ENCODE measurements at places on chromosomes 4 and X.

DNA sequence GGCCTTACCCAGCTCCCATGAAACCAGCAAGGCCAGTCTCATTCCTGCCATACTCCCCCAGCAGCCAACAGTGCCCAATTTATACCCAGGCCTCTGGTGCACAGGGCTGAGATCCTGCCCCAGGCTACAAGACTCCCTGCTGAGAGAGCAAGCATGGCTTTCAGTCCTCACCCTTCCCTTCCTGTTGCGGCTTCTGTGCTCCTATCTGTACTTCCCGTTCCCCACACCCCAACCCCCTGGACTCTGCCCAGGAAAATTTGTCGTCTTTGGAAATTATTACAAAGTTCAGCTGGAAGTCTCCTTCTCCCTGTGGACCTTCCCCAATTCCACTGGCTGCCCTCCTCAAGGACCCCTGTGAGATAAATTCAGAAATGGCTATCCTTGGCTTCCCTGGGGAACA, 84.1 kb upstream of the GK2 start:
- no peak for DNase-seq

DNA sequence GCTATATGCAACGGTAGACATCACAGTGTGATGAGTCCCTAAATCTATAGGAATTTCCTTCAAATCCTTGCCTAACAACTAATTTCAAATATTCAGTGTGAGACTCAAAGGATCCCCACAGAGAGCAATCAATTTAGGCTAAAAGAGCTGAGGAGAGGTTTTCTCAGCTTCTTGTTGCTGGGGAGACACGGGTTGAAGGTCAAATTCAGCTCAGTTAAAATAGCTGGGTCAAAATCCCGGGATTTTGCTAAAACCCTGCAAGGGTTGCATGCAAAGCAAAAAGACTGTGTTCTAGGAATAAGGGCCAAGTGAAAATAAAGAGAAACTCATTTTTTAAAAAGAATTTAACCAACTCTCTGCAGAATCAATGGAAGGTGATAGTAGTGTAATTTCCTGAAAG, 1073.4 kb downstream of the NLGN4X start:
- DNase-seq, result no peak

GRCh38 chrX:3811331-3812311, 98.2 kb upstream of the PRKX start:
- no peak for DNase-seq

DNA sequence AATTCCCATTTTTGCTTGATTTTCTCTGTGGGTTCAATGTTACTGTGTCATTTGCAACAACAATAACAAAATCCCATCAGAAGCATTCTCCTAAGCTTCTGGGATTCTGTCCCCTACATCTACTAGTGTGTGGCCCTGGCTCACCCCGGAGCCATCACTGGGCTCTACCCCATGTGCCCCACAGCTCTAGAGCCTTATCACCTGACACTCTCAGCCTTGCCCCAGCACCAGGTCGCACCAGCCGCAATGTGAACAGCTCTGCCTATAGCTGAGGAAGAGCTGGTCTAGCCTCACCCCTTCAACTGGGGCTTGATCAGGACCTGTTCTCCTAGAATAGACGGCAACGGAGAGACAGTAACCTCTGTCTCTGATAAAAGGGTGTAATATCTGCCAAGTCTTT, 161.7 kb downstream of the SHROOM3 start:
- no peak for DNase-seq

- DNase-seq, result no peak
These were observed 4.6 kb downstream of the SUV39H1 start for GRCh38 chrX:48700951-48701653.

DNA sequence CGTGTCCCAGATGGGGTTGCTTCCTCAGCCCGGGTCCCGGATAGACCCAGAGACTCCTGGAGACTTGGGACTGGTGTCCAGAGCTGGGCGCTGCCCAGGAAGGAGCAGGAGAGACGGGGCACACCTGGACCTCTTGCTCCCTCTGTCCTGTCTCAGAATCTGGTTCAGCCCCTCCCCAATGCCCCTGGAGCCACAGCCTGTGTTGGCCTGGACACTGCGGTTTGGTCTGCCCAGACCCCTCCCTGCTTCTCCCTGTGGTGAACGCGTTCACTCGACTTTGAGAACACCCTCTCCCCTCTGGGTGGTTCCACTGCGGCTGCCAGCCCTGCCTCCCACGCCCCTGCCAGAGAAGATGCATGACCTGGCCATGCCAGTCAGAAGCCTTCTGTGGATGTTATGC, 111.1 kb downstream of the HMX1 start:
- no peak for DNase-seq

GRCh38 chr4:124504431-124504830, 208.1 kb downstream of the ANKRD50 start:
- DNase-seq, result no peak

- DNase-seq, result no peak
These were observed 5.7 kb upstream of the RHOH start for GRCh38 chr4:40190880-40191815.

DNA sequence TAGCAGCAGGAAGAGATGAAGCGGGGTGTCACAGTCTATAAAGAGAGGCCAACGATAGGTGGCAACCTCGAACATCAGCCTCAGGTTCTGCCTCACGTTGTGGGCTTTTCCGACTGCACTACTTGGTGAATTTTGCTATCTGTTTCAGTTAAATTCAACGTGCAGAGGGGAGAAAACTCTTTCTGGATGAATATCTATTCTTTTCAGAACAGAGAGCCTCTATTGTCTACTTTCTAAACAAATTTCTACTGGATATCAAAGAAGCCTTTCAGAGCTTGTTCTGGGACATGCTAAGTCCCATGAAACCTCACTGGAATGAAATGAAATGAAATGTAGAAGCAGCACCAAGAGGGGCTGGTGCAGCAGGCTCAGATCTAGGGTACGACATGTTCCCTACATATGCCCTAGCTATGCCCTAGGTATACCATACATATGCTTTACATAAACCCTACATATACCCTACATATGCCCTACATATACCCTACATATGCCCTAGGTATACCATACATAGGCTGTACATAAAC, 116.5 kb upstream of the TRIM2 start:
- no peak for DNase-seq

GRCh38 chrX:39903937-39904336, 193.8 kb downstream of the BCOR start:
- no peak for DNase-seq

GRCh38 chr4:132218406-132218805, 930.7 kb upstream of the PCDH10 start:
- DNase-seq, result no peak

GRCh38 chr4:3388471-3389232, 53.1 kb upstream of the HGFAC start:
- DNase-seq, result no peak

- DNase-seq, result no peak
These were observed 211.2 kb downstream of the DTHD1 start for GRCh38 chr4:36492590-36492989.

DNA sequence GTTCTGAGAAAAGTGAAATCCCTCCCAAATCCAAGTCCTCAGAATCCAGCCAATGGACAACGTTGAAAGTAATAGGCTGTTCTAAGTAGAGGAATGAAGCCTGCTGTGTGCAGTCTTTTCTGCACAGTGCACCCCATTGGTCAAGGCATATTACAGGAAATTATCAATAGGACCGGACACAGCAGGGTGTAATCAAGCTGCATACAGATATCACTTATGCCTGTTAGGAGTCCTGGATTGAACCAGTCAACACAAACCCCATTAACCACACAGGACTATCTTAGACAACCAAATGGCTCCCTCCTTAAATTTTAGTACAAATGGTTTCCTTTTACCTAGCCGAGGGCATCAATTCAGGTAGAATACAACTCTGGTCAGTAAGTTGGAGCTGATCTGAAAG, 34.2 kb upstream of the MAGEA8 start:
- no peak for DNase-seq

DNA sequence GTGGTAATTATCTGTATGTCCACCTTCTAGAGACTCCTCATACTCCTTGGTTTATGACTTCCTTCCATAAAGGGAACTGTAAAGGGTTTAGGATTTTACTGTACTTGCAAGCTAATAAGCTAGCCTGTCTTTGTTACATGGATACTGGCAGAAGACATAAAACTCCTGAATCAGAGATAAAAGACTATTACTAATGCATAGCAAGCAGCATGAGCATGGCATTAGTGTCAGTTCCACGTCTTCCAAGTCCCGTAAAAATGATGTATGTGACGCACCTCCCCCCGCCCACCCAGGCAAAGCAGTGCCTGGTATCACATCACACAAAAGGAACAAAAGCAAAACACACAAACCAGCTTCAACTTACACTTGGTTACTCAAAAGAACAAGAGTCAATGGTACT, 71.0 kb downstream of the SLC10A6 start:
- no peak for DNase-seq

- DNase-seq, result no peak
These were observed 325.4 kb upstream of the MAGEB2 start for GRCh38 chrX:29890004-29890403.

DNA sequence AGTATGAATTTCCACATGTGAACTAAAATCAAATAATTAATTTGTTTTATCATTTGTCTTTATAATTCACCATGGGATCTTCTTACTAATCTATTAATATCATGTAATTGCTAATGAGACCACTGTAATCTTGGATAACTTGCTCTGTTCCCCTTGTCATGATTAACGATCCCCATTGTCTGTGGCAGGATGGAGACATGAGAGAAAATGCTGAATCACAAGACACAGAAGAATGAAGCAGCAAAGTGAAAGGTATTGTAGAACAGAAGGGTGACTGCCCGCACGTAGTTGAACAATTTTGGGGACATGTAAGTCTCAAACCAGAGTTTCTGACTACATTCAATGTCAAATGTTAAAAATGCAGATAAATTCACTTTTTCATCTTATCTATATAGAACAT, 135.2 kb downstream of the EPHA5 start:
- DNase-seq, result no peak

DNA sequence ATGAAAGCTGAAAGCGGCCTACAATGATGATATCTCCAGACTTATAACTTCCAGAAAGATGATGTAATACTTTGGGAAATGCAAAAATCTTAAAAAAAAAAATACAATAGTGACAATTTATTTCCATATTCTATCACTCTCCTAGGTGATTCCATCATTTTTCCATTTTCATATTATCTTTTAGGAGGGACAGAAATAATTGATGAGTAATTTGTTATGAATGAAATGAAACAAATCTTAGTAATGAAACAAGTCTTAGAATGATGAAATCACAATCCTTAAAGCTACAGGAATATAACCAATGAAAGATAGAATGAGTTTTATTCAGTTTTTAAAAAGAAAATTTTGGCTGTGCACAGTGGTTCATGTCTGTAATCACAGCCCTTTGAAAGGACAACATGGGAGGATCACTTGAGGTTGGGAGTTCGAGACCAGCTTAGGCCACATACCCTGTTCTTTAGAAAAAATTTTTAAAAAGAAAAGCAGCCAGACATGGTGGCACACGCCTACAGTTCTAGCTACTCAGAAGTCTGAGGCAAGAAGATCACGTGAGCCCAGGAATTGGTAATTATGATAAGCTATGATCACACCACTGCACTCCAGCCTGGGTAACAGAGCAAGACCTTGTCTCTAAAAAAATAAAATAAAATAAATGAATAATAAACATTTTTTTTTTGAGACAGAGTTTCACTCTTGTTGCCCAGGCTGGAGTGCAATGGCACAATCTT, 21.7 kb downstream of the CLOCK start:
- DNase-seq, result no peak

DNA sequence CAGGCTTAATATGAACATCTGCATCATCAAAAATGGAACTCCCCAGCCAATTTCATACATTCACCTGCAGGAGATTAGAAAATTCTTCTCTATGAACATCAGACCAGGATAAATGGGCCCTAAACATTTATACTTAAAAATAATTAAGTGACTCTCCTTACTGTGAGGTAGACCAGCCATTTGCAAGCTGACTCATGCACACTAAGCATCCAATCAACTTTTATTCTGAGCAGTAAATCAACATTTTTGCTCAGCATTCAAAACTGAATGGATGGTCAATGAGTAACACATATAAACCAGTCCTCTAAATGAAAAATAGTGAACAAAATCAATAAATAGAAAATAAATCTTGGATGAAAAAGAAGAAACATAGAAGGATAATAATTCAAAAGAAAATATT, 19.9 kb upstream of the PCDH10 start:
- no peak for DNase-seq

- no peak for DNase-seq
These were observed 233.7 kb upstream of the NDST3 start for GRCh38 chr4:117800636-117801035.

DNA sequence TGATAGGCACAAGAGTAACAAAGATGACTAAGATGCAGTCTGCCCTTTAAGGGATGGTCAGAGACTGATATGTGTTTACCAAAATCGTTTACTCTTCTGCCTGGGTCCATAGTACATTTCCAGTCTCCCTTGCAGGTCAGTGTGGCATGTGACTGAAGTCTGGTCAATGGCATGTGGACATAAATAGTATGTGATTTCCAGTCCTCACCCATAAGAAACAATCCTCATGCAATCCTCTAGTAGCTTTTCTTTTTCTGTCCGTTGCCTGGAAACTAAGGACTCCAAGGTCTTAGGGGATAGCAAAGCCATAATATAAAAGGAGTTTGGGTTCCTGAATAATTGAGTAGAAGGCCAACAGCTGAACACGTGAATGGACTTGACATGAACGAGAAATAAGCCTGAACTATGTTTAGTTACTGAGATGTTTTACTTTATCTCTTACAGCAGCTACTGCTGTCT, 1.1 kb downstream of the SLC9B2 start:
- no peak for DNase-seq
